NCI-H1105 treated with DMSO at 0.1 percent for 48 hours (cell line): ENCODE measurements at places on chromosomes 5 and 9.

DNA sequence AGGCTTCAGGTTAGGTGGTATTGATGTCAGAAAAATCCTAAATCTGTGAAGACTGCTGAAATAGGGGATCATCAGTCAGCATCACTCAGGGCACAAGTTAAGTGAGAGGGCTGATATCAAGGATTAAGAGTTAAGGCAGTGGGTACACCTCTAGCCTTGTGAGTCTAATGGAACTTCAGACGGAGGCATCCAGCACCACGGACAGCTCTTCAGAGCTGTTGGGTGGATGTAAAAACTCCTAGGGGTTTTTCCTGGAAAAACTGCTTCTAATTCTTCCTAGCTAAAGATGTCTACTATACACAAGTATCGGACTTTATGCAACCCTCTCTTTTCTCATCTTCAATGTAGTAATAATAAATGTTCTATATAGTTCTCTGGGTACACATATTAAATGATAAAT, 165.9 kb downstream of the SH3GL2 start:
- DNase-seq = no peak

DNA sequence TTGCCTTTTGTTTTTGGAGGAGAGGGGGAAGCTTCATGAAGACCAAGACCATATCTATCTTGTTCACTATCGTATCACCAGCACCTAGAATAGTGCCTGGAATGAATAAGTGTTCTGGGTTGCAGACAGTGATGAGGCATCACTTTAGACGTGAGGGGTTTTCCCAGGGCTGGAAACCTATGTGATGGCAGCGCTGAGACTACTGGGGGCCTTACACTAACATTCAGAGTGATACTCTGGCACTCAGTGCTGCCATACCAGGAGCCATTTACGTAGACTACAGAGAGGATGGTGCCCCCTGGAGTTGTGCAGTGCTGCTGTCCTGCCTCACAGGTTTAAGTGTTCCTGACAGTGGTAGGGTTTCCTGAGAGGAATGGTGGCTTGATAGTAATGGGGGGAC, 6.9 kb downstream of the CCL19 start:
- DNase-seq = no peak

DNA sequence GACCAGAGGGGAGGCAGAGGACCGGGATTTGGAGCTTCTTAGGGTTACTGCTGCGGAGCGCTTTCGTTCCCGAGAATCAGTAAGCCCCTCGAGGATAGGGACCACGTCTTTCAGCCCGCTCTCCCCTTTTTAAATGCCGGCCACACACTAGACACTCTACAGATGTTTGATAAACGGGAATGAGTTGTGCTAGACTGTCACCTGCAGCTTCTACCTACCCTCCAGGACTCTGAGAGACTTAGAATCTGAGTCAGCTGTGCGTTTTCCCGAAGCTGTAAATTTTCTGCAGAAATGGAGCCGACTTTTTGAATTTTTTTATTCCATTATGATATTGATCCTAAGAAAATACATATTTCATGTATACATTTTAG, 670 bp downstream of the CCDC171 start:
- no peak for DNase-seq

DNA sequence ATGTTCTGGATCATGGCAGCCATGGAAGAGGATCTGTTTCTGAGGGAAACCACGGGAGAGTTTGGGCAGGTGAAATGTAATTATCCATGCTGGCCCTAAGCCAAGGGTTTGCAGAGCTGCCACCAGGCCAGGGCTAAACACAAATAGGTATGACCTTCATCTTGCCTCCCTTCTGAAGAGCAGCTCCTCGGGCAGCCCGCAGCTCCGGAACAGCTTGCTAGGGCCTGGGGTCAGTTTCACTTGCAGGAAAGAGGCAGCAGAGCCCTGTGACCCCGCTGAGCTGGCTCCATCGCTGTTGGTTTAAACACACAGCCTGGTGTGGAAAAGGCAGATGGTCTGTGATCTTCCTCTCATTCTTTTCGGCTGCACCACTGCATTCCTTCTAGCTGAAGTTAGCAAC, 141.4 kb downstream of the TMEM38B start:
- peak; percentile 72 for DNase-seq

GRCh38 chr5:181217111-181217802, 5.8 kb upstream of the TRIM41 start:
- DNase-seq = no peak
